ENCODE measurements at places on chromosomes 6 and 20.
A peak's percentile ranks its signal among the peaks of the same experiment; 100 is the strongest.

- DNase-seq, result no peak
Observed at GRCh38 chr20:56835829-56836550, 206.9 kb downstream of the TFAP2C start.

DNA sequence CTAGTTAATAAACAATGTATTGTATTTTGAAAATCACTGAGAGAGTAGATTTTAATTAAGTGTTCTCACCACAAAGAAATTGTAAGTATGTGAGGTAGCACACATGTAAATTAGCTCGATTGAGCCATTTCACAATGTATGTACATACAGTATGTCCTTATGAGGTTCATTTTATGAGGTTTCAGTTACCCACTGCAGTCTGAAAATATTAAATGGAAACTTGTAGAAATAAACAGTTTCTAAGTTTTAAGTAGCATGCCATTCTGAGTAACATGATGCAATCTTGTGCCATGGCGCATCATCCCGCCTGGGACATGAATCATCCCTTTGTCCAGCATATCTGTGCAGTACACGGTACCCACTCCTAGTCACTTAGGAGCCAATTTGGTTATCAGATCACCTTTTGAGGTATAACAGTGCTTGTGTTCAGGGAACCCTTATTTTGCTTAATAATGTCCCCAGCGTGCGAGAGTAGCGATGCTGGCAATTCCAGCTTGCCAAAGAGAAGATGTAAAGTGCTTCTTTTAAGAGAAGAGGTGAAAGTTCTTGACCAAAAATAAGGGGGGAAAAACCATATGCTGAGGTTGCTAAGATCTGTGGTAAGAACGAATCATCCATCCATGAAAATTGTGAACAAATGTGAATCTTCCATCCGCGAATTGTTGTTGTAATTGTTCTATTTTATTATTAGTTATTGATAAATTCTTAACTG, 64.7 kb downstream of the KCNS1 start:
- no peak for DNase-seq

DNA sequence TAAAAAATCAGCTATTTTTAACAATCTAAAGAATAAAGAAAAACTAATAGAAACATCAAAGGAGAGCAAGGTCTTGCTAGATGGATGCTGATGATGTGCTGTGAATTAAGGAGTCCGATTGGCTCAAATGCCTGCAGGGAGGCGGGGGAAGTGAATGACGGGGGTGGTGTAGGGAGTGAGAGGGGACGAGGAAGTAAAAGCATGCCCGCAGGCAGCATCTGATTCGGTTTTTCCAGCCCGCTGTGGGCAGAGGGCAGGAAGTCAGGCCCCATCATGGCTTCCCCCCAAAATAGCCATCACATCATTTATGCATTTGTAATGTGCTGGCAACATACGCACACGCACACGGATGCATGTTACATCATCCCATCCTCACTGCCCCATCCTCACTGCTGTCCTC, 10.3 kb downstream of the RSPO4 start:
- DNase-seq, result no peak

DNA sequence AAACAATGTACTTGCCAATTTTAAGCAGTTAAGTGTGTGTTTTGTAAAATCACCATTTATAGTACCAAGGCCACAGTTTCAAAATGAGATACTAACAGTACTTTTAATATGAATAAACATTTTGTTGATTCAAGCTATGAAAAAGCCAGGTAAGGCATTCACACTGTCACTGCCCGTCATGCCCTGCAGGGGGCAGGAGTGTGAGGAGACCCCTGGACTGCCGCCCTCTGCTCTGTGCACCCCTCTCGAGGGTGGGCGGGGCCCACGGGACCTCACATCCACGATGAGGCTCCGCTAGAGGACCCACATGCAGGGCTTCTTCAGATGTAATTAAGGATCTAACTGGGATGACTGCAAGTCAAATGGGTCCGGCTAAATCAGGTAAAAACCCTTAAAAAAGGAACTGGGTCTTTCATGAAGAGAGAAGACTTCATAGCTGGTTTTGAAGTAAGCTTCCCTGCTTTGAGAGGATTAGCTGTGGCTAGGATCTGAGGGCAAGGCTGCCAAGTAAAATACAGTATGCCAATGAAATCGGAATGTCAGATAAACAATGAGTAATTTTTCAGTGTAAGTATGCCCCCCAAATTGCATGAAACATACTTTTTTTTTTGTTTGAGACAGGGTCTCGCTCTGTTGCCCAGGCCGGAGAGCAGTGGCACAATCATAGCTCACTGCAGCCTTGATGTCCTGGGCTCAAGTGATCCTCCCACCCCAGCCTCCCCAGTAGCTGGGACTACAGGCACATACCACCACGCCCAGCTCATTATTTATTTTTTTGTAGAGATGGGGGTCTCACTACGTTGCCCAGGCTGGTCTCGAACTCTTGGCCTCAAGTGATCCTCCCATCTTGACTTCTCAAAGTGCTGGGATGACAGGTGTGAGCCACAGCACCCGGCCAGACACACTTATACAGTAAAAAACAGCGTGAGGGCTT, 18.7 kb downstream of the DIDO1 start:
- peak; percentile 54 for DNase-seq

- no peak for DNase-seq
Observed at GRCh38 chr6:83974409-83975050, 59.0 kb upstream of the MRAP2 start.

- no peak for DNase-seq
Observed at GRCh38 chr6:45880159-45880558, 135.5 kb downstream of the CLIC5 start.

DNA sequence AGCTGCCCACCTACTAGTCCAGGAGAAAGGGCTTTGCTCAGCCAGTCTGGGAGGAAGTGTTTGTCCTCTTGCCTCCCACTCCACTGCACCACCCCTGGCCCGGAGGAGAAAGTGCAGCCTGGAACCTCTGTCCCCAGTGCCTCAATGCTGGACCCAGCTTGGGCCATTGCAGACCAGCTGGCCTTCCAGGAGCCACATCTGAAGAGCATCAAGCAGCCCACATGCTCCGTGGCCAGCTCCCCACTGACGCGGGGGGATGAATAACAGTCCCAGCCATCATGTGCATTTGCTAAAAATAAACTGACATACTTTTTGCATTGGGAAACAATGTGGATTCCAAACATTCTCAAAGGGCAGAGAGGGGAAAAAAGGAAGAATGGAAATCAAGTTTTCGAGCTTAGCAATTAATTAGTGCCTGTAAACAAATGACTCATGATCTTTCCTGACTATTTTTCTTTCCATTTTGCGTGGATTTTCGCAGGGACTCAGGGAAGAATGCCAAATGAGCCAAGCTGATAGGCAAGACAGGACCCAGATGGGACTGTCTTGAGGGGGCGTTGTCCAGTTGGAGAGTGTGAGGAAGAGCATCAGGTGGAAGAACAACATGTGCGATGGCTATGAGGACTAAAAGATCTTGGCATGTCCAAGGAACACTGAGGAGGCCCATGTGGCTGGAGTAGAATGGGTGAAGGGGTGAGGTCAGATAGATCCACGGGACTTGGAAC, 34.1 kb downstream of the CEBPB start:
- DNase-seq, result no peak
